Neural crest cell (in vitro differentiated cells): ENCODE measurements at places on chromosomes 11 and 22.

DNA sequence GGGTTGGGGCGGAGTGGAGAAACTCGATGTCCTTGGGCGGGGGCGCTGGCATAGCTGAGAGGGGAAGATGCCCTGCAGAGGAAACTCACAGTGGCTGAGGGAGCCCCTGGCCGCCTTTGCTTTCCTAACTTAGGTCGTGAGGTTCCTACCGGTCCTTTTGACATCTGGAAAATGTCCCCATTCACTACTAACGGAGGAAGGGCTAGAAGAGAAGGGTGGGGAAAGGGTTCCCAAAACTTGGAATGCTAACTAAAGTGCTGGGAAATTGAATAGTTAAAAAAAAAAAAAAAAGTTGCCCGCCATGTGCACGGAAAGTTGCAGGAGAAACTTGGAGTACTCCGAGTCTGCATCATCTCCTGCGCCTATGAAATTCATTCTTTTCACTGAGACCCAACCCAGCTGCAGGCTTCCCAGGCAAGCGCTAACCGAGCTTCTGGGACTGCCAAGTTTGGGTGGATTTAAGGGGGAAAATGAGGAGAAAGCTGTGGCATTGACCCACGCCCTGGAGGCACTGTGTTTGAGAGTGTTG, 796 bp downstream of the TIMP3 start:
- H3K4me3 ChIP-seq: peak overlapping the region; percentile 94
- no peaks in the 10 kb centered on the region for H3K36me3 ChIP-seq
- no peak overlapping the region for H3K27ac ChIP-seq
- DNase-seq: no peak
- H3K4me1 ChIP-seq: peaks cover 45% of the 10 kb centered on the region
- peaks cover 39% of the 10 kb centered on the region for H3K27me3 ChIP-seq

DNA sequence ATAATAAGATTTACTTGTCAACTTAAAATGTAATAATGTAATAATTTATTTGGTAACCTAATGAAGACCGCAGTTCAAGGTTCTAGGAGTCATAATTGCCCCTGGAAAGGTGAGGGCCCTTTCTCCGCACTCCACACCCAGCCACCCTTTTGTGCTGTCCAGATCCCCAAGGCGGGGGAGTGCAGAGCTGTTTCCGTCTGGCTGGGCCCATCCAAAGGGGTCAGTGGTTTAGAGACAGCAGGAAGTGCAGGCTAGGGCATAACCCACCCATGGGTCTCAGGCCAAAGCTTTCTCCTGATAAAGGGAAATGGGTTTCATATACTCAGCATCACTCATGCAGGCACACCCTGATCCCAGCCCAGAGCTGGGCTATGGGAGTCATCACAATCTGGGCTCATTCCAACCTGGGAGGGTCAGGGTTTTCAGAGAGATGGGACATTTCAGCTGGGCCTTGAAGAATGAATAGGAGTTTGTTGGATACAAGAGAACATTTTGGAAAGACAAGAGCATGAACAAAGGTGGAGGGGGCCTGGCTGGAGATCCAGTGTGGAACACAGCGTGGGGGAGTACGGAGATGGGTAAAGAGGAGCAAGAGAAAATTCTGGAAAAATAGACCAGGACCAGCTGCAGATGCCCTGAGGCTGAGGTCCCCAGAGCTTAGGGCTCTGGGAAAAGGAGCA, 432.2 kb downstream of the TBC1D22A start:
- H3K4me3 ChIP-seq: no peak overlapping the region
- peak overlapping the region; percentile 19 for H3K27ac ChIP-seq
- H3K27me3 ChIP-seq: peaks cover 3% of the 10 kb centered on the region
- H3K4me1 ChIP-seq: no peaks in the 10 kb centered on the region
- no peaks in the 10 kb centered on the region for H3K36me3 ChIP-seq

- H3K36me3 ChIP-seq: no peaks in the 10 kb centered on the region
- no peak overlapping the region for H3K27ac ChIP-seq
Measured at GRCh38 chr22:35634943-35635540, 13.2 kb upstream of the APOL6 start.

- peaks cover 21% of the 10 kb centered on the region for H3K4me1 ChIP-seq
- no peaks in the 10 kb centered on the region for H3K36me3 ChIP-seq
- no peak overlapping the region for H3K27ac ChIP-seq
- no peak for DNase-seq
- H3K27me3 ChIP-seq: no peaks in the 10 kb centered on the region
- H3K4me3 ChIP-seq: no peak overlapping the region
Measured at GRCh38 chr11:113564527-113565130, 89.4 kb upstream of the DRD2 start.

GRCh38 chr11:64084146-64084950, 48.6 kb downstream of the FLRT1 start:
- H3K27me3 ChIP-seq: peaks cover 8% of the 10 kb centered on the region

DNA sequence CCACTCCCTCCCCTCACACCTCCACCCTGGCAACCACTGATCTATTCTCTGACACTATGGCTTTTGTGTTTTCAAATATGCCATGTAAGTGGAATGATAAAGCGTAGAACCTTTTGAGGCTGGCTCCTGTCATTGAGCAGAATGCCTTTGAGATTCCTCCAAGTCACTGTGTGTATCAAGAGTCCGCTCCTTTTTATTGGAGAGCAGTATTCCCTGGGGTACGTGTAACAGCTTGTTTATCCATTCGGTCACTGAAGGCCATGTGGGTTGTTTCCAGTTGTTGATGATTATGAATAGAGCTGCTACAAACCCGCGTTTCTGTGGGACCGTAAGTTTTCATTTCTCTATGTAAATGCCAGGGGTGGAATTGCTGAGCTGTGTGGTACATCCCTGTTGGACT, 10.3 kb downstream of the TP53I11 start:
- DNase-seq: no peak
- H3K27ac ChIP-seq: peak overlapping the region; percentile 29

- no peaks in the 10 kb centered on the region for H3K36me3 ChIP-seq
- H3K27me3 ChIP-seq: no peaks in the 10 kb centered on the region
- DNase-seq: no peak
- no peak overlapping the region for H3K4me3 ChIP-seq
- H3K4me1 ChIP-seq: peaks cover 14% of the 10 kb centered on the region
Measured at GRCh38 chr11:61635304-61635703, 44.9 kb upstream of the DAGLA start.

DNA sequence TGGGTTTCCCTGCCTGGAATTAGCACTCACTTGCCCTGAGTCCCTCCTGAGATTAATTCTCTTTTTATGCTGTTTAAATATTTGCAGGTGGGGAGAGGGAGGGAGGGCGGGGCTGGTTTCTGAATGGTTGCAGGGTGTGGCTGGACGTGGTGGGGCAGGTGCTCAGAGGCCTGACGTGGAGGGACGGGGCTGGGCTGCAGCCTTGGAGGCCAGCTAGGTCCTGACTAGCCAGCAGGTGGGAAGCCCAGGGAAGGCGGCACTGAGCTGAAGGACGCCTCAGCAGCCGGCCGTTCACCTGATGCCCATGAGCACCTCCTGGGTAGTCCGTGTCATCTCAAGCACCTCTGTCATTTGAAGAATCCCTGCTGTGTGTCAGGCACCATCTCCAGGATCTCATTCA, 21.3 kb downstream of the SGSM1 start:
- H3K4me3 ChIP-seq: no peak overlapping the region
- peaks cover 18% of the 10 kb centered on the region for H3K27me3 ChIP-seq
- H3K27ac ChIP-seq: no peak overlapping the region

DNA sequence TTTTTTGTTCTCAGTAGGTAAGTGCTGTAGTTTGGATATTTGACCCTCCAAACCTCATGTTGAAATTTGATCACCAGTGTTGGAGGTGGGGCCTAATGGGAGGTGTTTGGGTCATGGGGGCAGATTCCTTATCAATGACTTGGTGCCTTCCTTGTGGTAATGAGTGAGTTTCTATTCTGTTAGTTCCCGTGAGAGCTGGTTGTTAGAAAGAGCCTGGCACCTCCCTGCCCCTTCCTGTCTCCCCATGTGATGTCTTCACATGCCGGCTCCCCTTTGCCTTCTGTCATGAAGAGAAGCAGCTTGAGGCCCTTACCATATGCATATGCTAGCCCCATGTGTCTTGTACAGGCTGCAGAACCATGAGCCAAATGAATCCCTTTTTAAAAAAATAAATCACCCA, 138.3 kb downstream of the TMEM135 start:
- no peak overlapping the region for H3K27ac ChIP-seq
- no peaks in the 10 kb centered on the region for H3K27me3 ChIP-seq
- no peak overlapping the region for H3K4me3 ChIP-seq
- peaks cover 19% of the 10 kb centered on the region for H3K4me1 ChIP-seq
- H3K36me3 ChIP-seq: peaks cover 19% of the 10 kb centered on the region

- no peak overlapping the region for H3K27ac ChIP-seq
- H3K36me3 ChIP-seq: no peaks in the 10 kb centered on the region
- no peak for DNase-seq
- H3K4me1 ChIP-seq: peaks cover 32% of the 10 kb centered on the region
Measured at GRCh38 chr11:133896642-133897330, 51.5 kb upstream of the SPATA19 start.

DNA sequence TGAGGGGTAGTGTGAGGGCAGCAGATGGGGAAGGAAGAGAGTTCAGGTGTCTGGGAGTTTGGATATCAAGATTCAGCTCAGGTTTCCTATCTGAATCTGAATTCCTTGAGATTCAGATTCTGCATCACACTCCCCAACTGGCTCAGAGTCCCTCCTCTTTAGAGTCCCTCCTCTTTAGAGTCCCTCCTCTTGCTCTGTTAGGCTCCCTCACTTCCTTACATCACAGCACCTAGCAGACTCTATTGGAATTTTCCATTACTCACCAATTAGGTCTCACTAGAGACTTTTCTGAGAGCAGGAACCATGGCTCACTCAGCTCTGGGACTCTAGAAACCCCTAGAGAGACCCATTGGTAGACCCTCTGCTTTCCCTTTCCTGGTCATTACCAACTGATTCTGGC, 303.4 kb upstream of the SYN3 start:
- H3K4me3 ChIP-seq: no peak overlapping the region
- H3K36me3 ChIP-seq: peaks cover 13% of the 10 kb centered on the region
- no peak for DNase-seq
- no peaks in the 10 kb centered on the region for H3K4me1 ChIP-seq

DNA sequence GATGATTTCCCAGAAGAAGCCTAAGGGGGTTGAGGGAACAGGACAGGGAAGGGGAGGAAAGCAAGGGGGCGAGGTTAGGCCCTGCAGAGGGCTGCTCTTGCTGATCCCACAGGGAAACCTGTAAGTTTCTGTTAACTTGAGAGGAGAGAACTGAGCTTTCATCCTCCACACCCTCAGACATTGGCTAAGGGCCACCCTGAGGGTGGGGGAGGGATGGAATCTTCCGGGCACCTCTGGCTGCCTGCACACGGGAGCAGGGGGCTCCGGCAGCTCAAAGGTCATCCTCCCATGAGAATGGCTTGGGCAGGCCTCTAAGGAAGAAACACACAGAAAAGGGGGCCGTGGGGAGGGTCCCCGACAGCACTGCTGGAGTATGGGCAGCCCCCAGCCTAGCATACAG, 108.1 kb downstream of the TSPAN18 start:
- H3K36me3 ChIP-seq: peaks cover 22% of the 10 kb centered on the region
- no peaks in the 10 kb centered on the region for H3K27me3 ChIP-seq
- H3K27ac ChIP-seq: no peak overlapping the region
- no peak for DNase-seq

GRCh38 chr22:44955102-44955501, 54.7 kb downstream of the PHF21B start:
- peaks cover 43% of the 10 kb centered on the region for H3K4me1 ChIP-seq
- peaks cover 29% of the 10 kb centered on the region for H3K36me3 ChIP-seq
- no peak overlapping the region for H3K27ac ChIP-seq
- no peak for DNase-seq
- H3K4me3 ChIP-seq: no peak overlapping the region

DNA sequence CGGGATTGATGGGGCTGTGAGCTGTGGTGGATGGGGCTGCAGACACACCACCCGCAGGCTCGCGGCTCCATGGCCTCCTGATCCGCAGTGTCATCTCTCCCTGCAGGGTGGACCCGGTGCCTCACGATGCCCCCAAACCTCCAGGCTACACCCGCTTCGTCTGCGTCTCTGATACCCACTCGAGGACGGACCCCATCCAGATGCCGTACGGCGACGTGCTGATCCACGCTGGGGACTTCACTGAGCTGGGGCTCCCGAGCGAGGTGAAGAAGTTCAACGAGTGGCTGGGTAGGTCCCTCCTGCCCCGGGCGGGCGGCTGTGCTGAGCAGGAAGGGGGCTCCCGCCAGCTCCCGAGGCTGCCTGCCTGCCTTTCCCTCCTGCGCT, 23.1 kb downstream of the MPPED1 start:
- no peak overlapping the region for H3K4me3 ChIP-seq
- H3K4me1 ChIP-seq: no peaks in the 10 kb centered on the region
- H3K36me3 ChIP-seq: no peaks in the 10 kb centered on the region
- DNase-seq: no peak

DNA sequence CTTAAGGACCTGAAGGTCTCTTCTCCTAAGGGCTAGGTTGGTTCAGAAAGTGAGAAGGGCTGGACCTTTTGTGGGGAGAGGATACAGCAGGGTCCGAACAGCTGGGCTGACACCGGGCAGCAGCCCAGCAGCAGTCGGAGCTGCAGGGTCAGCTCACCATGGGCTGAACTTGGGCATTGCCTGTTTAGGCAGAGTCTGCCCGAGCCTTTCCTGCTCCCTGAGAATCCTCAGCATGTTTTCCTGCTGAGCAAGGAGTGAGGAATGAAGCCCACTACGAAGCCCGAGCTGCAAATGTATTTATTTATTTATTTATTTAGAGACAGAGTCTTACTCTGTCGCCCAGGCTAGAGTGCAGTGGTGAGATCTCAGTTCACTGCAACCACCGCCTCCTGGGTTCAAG, 83.9 kb downstream of the PTPRJ start:
- H3K27me3 ChIP-seq: no peaks in the 10 kb centered on the region
- H3K4me3 ChIP-seq: no peak overlapping the region
- H3K36me3 ChIP-seq: peaks cover 2% of the 10 kb centered on the region
- DNase-seq: no peak
- H3K27ac ChIP-seq: peak overlapping the region; percentile 68
- peaks cover 35% of the 10 kb centered on the region for H3K4me1 ChIP-seq

DNA sequence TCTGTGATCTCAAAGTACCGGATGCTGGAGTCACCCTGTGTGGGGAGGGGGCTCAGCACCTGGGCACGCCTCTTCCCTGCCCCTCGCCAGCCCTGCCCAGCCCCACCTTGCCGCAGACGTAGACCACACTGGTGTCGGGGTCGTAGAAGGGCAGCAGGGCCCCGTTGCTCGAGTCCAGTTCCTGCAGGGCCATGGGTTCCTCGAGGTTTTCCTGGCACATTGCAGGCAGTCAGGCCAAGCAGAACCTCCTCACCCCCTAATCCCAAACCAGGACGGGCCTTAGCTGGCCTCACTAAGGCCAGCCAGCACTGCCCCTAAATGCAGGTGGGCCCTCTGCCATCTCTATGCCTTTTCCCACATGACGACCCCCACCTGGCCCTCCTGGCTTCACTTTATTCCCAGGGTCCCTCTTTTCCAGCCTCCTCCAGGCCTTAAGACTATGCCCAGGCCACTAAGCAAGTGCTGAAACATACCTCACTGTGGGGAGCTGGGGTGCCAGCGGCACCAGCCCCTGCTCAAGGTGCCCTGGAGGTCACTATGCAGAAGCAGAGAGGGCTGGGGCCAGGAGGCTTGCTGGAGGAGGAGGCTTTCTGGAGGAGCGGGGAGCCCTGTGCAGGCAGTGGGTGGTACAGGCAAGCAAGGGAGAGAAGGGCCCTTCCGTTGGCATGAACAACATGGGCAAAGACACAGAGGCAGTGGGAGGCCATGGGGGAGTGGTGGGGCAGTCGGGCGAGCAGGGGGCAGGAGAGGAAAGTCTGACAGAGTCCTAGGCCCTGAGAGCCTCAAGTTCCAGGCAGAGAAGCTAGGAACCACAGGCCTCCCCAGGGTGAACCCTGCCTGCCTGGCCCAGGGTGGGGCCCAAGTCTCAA, 2.8 kb downstream of the CORO1B start:
- peak overlapping the region; percentile 68 for H3K4me3 ChIP-seq
- no peak overlapping the region for H3K27ac ChIP-seq
- no peak for DNase-seq
- H3K27me3 ChIP-seq: no peaks in the 10 kb centered on the region
- H3K36me3 ChIP-seq: peaks cover 3% of the 10 kb centered on the region
- H3K4me1 ChIP-seq: peaks cover 4% of the 10 kb centered on the region
